ENCODE measurements at places on chromosomes 3 and 15.

DNA sequence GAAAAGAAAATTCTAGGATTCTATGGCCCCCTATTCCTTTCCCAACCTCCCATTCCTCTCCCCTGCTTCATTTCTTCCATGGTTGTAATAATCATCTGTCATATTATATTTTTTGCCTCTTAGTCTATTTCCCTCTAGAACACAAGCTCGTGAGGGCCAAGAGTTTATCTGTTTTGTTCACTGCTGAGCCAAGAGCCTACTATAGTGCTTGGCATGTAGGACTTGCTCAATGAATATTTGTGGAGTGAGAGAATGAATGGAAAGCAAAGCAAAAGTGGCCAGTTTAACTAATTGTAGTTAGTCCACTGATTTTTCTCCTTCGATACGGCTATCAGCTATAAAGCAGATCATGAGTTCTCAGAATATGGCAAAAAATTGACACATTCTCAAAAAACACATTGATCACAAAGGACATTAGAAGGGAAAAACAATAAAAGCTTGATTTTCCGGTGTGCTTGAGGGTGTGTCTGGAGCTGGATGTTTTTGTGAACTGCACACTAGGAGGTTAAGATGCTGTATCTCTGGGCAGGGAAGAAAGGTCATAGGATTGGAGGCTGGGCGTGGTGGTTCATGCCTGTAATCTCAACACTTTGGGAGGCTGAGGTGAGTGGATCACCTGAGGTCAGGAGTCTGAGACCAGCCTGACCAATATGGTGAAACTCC is 25.0 kb upstream of the CTSH start:
- no peak for DNase-seq

GRCh38 chr3:140584549-140584948 is 93.3 kb upstream of the TRIM42 start:
- no peak for DNase-seq

GRCh38 chr3:47225310-47225906 is 57.2 kb downstream of the KIF9 start:
- DNase-seq: no peak

- DNase-seq: no peak
Observed at GRCh38 chr3:155179966-155180757, 100.0 kb downstream of the MME start.
